ENCODE measurements at places on chromosomes 11 and 22.

- DNase-seq: peak; percentile 77
These were observed 35.0 kb downstream of the RASSF10 start for GRCh38 chr11:13043912-13044628.

GRCh38 chr11:83033972-83034672 is 37.6 kb downstream of the RAB30 start:
- peak; percentile 32 for DNase-seq

GRCh38 chr11:108587109-108587508 is 6.5 kb downstream of the EXPH5 start:
- DNase-seq: no peak

GRCh38 chr11:65781962-65782815 is 1.4 kb upstream of the AP5B1 start:
- no peak for DNase-seq

- no peak for DNase-seq
These were observed 11.9 kb upstream of the CLMP start for GRCh38 chr11:123206791-123207434.

GRCh38 chr11:20844216-20844615 is 174.8 kb downstream of the NELL1 start:
- DNase-seq: no peak

DNA sequence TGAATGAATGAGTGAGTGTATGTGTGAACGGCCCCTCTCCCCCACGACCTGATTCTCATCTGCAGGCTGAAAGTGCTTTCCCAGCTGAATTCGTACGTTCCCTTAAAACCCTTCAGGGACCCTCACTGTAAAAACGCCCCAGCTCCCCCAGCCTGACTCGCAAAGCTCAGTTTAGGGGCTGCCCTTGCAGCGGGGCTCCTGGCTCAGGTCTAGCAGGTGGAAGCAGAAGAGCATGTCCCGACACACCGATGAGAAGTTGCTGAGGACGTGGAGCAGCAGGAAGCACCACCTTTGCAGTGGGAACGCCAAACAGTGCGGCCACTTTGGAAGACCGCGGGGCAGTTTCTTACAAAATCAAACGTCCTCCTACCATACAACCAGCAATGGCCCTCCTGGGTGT is 3.6 kb upstream of the MRPL23 start:
- DNase-seq: no peak

GRCh38 chr11:44008698-44009097 is 39.1 kb upstream of the ACCSL start:
- no peak for DNase-seq

- no peak for DNase-seq
These were observed 10.7 kb downstream of the LRFN4 start for GRCh38 chr11:66867425-66868040.

DNA sequence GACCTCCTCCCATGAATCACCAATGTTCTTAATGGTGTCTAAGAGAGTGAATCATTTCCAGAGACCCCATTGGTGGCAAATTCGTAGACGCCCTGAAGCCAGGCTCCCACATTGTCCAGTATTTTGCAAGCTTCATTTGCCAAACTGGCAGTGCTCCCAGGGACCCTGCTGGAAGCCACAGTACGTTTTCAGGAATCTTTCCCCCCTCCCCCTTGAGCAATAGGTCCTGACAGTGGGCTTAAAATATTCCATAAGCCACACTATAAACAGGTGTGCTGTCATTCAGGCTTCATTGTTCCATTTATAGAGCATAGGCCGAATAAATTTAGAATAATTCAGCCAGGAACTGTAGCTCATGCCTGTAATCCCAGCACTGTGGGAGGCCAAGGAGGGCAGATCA is 125.3 kb downstream of the MORC2 start:
- DNase-seq: no peak

- DNase-seq: no peak
These were observed 851.3 kb downstream of the TBC1D22A start for GRCh38 chr22:47613606-47614350.

- DNase-seq: no peak
These were observed 15.3 kb downstream of the NPAT start for GRCh38 chr11:108206969-108207682.

DNA sequence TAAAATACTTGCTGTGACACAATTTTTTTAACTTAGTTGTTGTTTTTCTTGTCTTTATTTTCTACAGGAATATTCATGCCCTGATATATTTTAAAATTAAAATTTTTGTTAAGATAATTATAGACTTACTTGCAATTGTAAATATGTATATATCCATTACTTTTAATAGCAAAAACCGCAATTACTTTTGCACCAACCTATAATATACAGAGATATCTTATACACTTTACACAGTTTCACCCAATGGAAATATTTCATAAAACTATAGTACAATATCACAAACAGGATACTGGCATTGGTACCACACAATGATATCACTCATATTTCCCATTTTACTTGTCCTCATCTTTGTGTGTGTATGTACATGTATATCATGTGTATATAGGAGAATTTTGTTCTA is 188.8 kb downstream of the DLG2 start:
- no peak for DNase-seq

DNA sequence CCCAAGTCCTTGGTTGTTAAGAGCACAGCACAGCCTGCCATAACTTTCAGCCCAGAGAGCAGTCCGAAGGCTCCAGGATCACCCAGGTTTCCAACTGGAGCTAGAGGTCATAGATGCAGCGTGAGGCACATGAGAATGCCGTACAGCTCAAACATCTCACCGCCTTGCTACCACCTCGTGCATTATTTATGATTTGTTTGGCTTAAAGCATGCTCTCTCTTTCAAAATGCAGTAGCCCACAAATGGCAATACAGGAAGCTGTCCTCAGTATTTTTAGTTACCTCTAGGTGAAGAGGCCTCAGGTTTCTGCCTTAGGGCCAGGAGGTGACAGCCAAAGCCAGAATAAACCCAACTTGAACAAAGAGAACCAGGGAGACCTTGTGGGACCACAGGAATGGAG is 14.4 kb downstream of the SCN3B start:
- DNase-seq: no peak

GRCh38 chr11:27555264-27555663 is 48.7 kb upstream of the LIN7C start:
- DNase-seq: no peak

GRCh38 chr11:36013950-36014897 is 70.4 kb downstream of the LDLRAD3 start:
- DNase-seq: no peak

DNA sequence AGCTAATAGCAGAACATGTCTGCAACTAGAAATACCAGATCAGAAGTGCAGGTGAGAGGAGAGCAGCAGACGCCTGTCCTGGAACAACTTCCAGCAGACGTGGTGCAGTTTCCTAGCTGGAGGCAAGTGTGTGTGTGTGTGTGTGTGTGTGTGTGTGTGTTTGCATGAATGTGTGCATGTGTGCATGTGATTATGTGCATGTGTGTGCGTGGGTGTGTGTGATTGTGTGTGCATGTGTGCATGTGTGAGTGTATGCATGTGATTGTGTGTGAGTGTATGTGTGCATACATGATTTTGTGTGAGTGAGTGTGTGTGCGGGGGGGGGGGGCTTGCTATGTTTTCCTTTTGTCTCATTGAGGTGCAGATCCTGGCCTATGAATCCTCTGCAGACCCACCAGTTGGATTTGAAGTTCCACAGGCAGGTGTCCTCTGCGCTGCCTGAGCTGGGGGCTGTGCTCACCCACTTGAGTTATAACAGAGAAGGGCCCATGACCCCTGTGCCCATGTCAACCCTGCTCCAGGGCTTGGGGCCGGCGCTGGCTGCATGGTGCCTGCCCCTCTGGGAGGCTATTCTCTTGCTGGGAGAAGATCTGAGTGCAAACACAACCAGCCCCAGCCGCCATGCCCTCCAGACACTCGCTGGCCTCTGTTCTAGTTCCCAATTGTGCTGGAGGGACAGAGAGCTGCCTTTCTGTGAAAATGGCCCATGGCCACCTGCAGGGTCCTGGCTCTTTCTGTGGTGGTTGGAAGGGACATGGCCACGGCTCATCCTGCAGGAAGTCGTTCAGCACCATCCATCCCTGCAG is 821.3 kb downstream of the BRD1 start:
- no peak for DNase-seq

DNA sequence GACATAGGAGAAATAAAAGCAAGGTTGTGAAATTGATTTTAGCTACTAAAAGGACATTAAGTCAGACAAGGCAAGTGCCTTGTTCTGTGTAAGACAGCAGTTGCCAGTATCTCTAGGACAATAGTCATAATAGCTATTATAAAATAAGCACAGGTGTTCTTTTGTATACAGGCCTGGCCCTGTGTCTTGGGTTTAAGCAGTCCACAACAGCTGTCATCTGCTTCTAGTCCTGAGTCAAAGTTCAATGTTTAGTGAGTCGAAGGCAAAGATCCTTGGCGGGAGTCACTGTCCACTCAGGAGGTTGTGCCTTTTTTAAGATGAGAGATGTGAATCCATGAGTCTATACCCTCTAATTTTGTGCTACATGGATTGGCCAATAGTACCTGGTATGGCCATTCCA is 79.5 kb downstream of the SC5D start:
- DNase-seq: no peak

DNA sequence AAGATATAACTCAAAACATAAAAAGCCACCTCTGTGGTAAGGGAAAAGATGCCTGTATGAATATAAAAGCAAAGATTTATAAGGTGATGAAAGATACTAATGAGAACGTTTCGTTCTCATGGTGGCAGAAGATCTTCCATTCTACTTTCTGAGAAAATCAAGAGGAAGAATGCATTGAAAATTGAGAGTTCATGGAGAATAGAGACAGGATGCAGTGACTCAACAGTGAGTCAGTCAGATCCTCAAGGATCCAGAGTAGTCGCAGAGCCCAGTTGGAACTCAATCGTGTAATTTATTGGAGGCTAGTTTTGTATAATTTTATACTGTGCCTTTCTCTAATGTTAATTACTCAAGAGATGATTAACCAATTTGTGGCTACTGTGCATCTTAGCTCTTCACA is 73.3 kb downstream of the ENTHD1 start:
- no peak for DNase-seq

DNA sequence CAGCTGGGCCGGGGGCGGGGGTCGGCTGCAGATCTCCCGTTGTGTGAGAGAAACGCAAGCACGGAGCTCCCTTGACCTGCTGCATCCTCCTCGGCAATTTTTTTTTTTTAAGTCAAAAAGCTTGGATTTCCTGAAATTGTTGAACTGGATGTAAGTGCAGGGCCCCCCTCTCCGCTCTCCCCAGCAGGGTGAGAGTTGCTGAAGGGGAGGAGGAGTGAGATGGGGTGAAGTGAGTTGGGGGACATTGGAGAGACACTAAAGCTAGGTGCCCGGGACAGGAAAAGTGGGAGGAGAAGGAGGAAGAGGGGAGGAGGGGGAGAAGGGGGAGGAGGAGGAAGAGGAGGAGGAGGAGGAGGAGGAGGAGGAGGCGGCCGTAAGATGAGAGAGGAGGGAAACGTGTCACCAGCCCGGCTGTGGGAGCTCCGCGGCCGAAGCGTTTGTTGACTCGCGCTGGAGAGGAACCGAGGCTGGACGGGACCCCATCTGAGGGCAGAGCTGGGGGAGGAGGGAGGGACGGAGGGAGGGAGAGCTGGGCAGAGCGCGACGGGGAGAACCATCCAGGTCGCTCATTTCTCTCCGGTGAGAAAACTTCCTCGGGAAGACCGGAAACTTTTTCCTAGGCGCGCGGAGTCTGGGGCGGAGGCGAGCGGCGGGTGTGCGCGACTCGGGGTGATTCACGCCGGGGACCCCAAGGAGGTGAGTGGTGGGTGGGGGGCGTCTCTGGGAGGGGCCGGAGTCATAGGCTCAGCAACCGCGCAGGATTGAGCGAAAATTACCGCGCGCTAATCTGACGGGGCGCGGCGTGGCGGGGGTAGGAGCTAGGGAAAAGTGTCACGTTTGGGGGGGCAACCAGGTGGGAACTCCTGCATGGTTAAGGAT is 80.2 kb downstream of the PRR5L start:
- DNase-seq: no peak

- no peak for DNase-seq
These were observed 546 bp downstream of the DRAP1 start for GRCh38 chr11:65919573-65920371.

- no peak for DNase-seq
These were observed 1.7 kb downstream of the PTH start for GRCh38 chr11:13494051-13494450.

GRCh38 chr11:100235085-100235484 is 452.0 kb upstream of the ARHGAP42 start:
- no peak for DNase-seq
